ENCODE measurements at places on chromosomes 16 and 17.

GRCh38 chr16:68732741-68733399 is 4.2 kb upstream of the CDH1 start:
- no peak for DNase-seq

DNA sequence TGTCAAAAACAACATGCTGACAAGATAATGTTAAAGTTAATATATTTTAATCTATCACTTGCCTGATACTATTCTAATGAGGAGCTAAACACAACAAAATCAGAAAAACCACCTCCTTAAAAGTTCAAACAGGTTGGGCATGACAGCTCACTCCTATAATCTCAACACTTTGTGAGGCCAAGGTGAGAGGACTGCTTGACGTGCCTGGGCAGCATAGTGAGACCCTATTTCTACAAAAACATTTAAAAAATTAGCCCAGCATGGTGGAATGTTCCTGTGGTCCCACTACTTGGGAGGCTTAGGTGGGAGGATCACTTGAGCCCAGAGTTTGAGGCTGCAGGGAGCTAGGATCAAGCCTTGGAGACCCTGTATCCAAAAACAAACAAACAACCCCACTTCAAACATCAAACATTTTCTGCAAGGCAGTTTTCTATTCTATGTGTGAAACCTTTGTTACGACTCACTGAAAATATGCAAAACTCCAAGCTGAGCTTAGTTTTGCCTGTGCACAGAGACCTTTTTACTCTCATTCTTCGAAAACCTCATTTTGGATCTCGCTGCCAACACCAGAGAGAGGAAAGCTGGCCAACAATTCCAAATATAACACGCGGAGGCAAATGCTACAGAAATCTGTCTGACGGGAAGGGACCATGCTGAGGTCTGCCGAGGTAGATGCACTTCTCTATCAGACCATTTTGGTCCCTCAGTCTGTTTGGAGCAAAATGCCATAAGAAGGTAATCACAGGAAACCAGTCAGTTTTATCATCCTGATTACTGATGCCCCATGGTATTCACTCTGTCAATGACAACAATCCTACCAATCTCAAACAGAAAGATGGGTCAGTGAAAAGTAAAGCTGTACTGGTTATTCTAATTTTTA is 6.2 kb downstream of the PHF12 start:
- DNase-seq: no peak

GRCh38 chr16:88393034-88393433 is 10.3 kb downstream of the ZNF469 start:
- DNase-seq: no peak

DNA sequence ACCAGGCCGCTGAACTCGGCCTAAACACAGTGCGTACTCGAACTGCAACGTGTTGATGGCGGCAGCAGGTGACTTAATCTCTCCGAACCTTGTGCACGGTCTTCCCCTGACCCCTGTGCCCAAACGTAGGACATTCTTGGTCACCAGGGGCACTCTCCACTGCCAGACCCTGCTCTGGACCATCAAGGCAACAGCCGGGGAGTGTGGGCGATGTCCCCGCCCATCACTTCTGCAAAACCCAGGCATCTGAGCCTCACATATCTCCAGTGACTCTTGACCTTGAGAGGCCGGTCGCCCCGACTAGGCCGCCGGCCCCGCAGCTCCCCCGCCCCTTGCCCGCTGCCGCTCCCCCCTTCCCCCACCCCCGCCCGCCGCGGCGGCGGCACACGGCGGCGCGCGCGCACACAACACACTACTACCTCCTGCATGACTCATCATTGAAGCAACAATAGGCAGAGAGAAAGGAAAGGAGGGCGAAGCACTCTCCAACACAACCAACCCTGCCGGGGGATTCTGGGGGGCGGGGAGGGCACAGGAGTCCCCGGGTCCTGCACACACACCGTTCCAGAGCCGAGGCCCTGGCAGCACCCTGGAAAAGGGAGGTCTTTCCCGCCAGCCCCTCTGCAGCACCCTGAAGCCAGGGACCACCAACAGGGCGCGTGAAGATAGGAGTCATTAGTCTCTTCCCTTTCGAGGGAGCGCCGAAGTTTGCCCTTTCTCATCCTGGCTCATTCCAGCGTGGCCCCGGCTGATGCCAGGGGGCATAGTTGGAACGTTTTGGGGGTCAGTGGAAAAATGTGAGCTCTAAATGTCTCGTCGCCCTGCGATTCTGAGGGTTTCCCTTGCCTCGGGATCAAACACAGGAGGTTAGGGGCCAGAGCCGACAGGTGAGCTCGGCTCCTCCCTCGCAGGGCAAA is 1.9 kb downstream of the MNT start:
- DNase-seq: peak; percentile 32

DNA sequence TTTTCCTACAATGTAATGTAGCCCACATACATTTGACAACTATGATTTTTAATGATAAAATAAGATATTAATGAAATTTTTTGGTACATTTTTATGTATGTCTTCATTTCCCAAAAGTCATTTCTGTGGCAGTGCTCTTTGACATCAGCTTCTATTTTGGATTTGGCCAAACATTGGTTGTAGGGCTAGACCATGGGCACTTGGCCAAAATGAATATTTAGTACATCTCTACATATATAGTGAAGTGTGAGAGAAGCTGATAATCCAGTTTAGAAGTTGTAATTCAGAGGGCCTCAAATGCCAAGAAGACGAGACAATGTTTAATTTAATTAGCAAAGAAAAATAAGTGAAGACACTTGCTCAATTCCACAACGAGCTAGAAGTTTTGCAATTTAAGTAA is 724.9 kb upstream of the SOX9 start:
- DNase-seq: no peak

DNA sequence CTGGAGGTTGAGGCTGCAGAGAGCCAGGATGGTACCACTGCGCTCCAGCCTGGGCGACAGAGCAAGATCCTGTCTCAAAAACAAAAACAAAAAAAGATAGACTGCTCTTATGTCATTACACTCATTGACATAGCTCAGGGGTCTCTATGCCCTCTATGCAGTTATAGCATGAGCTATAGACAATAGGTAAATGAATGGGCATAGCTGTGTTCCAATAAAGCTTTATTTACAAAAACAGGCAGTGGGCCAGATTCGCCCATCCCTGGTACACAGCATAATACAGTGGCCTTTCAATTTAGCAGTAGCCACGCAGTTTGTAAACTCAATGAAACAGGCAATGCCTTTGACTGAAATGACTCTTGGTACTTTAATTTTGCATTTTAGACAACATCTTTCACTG is 51.5 kb downstream of the XYLT1 start:
- DNase-seq: no peak
